ENCODE measurements at places on chromosomes 2 and 18. TPM values are rescaled to one million over a fixed set of nuclear protein-coding genes. Genes with fewer than 3 reads are reported as not detected.

The NTSR2 gene
- 0.47 TPM for total RNA-seq

- peak; percentile 52 for DNase-seq
Observed at GRCh38 chr2:149038442-149039212, at the start of gene LYPD6B. TSS of gene LYPD6B (plus strand) at chr2:149038699. CDS start at chr2:149130949, 92,250 bp downstream.

The C2orf81 gene
- total RNA-seq = 15.7 TPM

The SKA1 gene
- total RNA-seq = 6.6 TPM

- no peak for DNase-seq
Observed at GRCh38 chr2:15957881-15958713, 17.7 kb downstream of the MYCN start.

The IL36B gene
- total RNA-seq = not detected

- DNase-seq = peak; percentile 34
Observed at GRCh38 chr2:694906-695510, 17.8 kb upstream of the TMEM18 start.

- DNase-seq = no peak
Observed at GRCh38 chr2:233023761-233024410, 8.6 kb upstream of the NEU2 start.

The C1GALT1C1L gene
- 5.8 TPM for total RNA-seq

GRCh38 chr2:22683914-22684313, 701.1 kb upstream of the KLHL29 start:
- DNase-seq = no peak

DNA sequence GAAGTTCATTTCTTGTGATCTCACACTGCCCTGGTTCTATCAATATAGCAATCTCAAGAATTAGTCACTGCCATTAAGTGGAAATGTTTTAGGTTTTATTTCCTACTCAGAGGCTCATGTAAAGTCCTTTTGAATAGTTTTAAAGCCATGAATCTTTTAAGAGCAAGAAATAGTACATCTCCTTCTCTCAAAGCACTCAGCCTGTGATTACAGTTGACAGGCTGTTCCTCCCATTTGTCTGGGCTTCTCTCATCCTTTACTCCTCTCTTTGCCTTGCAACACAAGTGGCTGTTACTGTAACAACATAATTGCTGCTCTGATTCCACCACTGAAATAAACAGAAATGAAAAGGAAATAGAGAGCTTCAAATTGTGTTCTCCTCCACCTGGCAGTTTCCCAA, 18.4 kb downstream of the GRP start:
- DNase-seq = no peak

The TRIM43 gene
- 1.4 TPM for total RNA-seq

The KIAA2012 gene
- 1.3 TPM for total RNA-seq

GRCh38 chr18:23710068-23710527, 20.8 kb downstream of the LAMA3 start:
- no peak for DNase-seq

GRCh38 chr2:233096006-233096405, 35.9 kb downstream of the INPP5D start:
- DNase-seq = no peak

DNA sequence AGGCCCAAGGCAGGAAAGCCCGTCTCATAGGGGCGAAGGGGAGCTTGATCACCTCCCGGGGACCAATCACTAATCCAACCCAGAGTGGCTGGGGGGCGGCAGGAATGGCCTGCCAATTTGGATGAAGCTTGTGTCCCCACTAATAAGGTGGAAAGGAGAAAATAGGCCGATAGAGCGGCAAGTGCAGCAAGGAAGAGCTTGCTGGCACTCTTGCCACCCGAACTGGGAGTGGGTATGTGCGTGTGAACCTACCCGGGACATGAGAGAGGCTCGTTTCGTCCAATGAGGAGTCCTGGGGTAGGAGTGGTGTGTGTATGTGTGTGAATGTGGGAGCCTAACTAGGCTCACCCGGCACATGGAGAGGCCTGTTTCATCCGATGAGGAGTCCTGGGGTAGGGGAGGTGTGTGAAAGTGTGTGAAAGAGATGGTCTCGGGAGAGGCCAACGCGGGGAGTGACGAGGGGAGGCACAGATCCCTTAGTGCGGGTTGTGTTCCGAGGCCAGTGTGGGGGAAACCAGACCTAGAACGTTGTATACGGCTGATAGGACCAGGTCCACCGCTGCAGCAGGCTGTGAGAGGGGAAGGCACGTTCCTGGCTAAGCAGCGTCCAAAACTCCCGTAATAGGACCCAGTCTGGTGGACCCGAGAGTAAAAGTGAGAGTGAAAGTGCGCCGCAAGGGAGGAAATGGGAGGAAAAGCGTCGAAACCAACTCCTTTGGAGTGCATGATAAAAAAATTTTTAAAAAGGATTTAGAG, 47.1 kb upstream of the SELENOI start:
- peak; percentile 46 for DNase-seq

DNA sequence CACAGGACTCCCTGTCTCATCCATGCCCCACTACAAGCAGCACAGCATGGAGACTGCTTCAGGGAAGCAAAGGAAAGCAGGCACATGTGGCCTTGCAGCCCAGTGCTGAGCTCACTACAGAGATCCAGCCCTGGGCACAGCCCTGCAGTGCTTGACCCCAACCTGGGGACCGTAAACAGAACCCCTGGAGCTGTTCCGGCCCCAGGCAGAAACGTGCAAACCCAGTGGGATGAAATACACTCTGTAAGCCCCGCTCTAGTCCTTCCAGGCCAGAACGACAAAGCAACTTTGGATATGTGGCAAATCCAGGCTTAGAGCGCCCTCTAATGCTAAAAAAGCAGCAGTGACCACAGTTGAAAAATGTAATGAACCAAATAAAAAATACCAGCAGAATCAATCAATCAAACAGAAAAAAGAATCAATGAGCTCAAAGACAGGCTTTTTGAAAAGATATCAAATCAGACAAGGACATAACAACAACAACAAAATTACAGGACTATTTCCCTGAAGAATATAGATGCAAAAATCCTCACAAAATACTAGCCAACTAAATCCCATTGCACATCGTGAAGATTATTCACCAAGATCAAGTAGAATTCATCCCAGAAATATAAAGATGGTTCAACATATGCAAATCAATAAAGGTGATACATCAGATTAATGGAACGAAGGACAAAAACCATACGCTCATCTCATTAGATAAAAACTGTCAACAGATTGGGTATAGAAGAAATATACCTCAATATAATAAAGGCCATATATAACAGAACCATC, 45.6 kb downstream of the ZNF519 start:
- peak; percentile 26 for DNase-seq

DNA sequence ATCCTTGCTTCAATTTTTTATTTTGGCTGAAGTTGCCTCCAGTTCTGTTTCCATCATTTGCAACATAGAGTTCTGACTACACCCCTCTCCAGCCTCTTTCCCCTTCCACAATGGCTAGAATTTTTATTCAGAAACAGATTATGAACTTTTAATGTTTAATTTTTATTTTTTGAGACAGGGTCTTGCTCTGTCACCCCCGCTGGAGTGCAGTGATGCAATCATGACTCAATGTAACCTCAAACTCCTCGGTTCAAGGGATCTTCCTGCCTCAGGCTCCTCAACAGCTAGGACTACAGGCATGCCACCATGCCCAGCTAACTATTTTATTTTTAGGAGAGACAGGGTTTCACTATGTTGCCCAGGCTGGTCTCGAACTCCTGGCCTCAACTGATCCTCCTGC, 2.8 kb downstream of the NTSR2 start:
- DNase-seq = no peak

The CRYGC gene
- 2.2 TPM for total RNA-seq

- DNase-seq = no peak
Observed at GRCh38 chr18:36348971-36349417, 51.5 kb downstream of the FHOD3 start.

GRCh38 chr18:64082054-64082453, 66.8 kb downstream of the LINC00305 start:
- no peak for DNase-seq

DNA sequence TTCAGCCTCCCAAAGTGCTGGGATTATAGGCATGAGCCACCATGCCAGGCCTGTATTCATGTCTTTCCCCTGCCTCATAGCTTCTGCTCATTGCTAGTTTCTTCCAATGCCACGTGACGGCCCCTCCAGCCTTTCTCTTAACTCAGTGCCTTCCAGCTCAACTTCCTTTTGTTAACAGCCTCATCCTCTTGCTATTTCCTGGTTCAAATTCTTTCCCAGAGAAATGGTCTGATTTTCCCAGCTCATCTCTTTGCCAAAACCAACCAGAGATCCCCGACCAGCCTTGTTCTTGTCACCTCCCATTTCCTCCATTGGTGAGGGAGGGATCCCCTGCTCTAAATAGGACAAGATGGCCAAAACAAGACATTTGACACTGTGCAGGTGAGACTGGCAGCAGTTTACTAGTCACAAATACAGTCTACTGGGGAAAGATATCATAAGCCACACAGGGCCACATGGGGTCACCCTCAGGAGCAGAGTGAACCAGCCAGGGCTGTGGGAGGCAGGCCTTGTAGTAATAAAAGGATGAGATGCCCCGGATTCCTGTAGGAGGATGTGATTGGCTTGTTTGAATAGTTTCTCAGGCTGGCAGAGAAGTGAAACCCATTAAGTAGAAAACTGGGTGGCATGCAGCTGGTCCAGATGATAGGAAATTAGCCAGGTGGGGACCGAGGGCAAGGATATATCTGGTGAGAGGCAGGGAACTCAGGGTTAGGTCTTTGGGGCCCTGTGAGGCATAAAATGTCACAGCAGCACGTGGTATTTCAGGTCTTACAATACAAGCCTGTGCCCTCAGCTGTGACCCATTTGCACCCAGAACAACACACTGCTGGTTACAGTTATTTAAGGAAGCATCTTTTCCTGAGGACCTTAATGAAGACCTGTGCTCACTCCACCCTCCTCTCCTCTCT, 6.4 kb downstream of the CD207 start:
- no peak for DNase-seq

The FBXO48 gene
- total RNA-seq = 2.4 TPM

The PCBP1 gene
- 144 TPM for total RNA-seq

The ARHGAP28 gene
- total RNA-seq = 45.5 TPM

- no peak for DNase-seq
Observed at GRCh38 chr2:118061135-118061955, 26.9 kb upstream of the INSIG2 start.

The CTNNA2 gene
- 36.8 TPM for total RNA-seq

DNA sequence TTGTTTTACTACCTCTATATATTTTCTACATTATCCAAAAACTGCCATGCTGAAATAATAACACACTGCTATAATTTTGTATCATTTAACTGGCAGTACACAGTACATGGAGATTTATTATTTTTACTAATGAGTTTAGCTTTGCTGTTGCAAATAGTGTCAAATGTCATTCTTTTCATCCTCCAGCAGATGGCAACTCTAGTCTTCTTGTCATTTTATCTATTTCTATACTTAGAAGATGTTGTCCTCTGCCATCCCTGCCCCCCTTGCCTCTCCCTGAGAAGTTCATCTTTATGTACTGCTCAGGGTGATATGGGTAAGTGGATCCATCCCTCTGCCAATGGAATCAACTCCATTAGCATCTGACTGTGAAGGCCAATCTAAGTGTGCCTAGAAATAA, 21.7 kb upstream of the LRRTM1 start:
- DNase-seq = no peak

The EVX2 gene
- total RNA-seq = 3.1 TPM

DNA sequence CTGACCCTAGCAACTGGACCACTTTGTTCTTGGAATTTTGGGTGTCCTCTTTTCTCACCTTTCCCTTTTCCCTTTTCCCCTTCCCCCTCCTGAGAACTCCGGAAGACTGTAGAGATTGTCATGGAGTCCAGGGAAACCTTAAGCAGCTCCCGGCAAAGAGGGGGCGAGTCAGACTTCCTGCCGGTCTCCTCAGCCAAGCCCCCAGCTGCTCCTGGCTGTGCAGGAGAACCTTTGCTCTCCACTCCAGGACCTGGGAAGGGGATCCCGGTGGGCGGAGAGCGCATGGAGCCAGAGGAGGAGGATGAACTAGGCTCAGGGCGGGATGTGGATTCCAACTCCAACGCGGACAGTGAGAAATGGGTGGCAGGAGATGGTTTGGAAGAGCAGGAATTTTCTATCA, 20.5 kb downstream of the SETBP1 start:
- DNase-seq = no peak
